ENCODE measurements at places on chromosomes 12 and 14. TPM values are rescaled to one million over a fixed set of nuclear protein-coding genes. Genes with fewer than 3 reads are reported as not detected.

DNA sequence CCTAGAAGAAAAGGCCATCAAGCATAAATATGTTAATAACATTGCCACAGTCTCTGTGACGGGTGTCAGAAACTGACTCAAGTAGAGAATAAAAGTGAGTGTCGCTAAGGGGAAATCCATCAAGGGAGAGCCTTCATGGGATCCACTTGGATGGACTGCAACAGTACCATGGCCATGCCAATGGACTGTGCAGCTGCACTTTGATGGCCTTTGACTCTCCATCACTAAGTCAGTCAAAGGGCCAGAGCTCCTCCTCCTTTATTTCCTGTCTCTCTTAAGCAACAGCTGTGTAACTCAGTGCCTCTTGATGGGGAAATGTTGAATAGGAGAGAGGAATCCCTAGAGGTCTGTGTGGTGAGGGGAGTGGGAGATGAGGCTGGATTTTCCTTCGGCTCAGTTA lies 335.2 kb downstream of the BMP4 start:
- no peak for DNase-seq

- no peak for DNase-seq
These were observed 4.5 kb downstream of the DYRK4 start for GRCh38 chr12:4566474-4566873.

DNA sequence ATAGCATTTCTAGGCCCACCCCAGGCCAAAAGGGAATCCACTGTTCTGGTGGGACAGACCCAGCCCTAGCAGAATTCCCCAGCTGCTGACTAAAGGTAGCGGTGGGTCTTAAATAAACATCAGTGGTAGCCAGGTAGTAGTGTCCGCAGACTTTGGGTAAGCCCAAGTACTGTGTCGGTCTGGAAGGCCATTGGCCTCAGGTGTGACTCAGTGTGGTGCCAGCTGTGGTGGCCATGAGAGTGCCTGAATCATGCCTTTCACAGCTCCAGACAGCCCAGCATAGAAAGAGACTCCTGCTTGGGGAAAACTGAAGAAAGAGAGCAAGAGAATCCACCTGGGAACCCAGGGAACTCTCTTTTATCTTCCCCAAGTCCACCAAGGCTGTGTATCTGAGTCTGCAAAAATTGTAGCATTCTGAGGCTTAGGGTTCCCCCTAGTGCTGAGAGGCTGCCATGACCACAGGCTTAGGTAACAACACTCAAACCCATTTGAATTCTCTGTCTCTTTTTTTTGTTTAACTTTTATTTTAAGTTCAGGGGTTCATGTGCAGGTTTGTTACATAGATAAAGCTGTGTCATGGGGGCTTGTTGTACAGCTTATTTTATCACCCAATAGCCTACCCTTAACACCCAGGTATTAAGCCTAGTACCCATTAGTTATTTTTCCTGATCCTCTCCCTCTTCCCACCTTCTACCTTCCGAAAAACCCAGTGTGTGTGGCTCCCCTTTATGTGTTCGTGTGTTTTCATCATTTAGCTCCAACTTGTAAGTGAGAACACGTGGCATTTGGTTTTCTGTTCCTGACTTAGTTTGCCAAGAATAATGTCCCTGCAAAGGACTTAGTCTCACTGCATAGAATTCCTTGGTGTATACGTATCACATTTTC lies 16.7 kb upstream of the CD163L1 start:
- DNase-seq: no peak

DNA sequence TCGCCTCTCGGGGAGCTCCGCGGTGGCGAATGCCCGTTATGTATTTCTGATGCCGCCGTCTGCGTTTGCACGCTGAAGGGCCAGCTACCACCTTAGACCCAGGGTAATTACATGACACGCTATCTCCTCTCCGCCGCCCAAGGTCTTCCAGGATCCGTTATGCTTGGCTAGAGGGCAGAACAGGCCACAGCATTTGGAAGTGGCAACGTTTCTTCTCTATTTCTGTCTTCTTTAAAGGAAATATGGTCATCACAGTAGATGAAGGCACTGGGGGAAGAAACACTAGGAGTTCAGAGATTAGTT lies 861 bp upstream of the MDGA2 start:
- no peak for DNase-seq

The TSPAN11 gene
- total RNA-seq: 0.93 TPM

- DNase-seq: no peak
These were observed 38.7 kb downstream of the KLC1 start for GRCh38 chr14:103667671-103668070.

DNA sequence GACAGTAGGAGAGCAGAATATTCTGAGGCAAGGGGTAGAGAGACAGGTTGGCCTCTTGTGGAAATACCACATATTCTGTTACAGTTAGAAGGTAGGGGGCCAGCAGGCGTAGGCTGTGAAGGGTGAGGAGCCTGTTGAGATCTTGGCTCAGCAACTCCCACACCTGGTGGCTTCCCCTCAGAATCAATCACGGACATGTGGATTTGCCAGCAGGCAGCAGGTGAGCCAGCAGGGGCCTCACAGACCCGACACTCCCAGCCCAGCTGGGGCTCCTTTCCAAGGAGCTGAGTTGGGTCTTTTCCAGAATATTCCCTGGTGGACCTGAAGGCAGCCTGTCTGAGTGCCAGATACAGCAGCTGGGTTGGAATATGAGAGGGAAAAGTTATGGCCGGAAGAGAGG lies 150.0 kb upstream of the CRY1 start:
- no peak for DNase-seq

The SOAT2 gene
- total RNA-seq: 0.25 TPM

DNA sequence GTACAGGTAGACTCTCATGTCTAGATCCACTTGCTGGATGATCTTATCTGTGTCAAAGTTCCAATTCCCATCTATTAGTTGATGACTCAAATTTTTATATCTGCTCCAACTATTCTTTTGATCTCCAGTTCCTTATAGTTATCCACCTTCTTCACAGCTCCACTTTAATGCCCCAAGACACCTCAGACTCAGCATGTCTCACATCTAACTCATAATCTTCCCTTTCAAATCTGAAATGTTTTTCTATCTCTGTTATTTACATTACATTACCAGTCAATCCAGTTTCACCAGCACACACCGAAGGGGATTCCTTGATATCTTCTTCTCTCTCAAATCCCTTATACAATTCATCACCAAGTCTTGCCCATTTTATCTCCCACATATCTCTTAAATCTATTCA lies 3.7 kb upstream of the METAP2 start:
- no peak for DNase-seq

DNA sequence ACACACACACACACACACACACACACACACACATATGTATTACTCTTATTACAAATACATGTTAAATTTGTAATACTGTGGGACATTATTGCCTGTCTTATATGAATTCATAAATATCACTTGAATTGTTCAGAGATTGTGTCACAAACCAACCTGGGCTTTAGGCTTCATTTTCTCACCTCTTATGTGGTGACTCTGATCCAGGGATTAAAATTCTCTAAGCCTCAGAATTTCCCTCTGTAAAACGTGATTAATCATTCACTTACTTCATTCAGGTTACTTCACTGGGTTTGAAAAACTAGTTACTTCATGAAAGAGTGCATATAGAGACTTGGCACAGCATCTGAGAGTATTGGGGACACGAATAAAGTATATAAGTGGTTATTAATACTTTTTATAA lies 240.3 kb upstream of the PDZRN4 start:
- no peak for DNase-seq

- DNase-seq: no peak
These were observed 44.5 kb downstream of the HECTD1 start for GRCh38 chr14:31162910-31163649.

GRCh38 chr14:69553252-69553651 lies 21.4 kb downstream of the CCDC177 start:
- DNase-seq: no peak

DNA sequence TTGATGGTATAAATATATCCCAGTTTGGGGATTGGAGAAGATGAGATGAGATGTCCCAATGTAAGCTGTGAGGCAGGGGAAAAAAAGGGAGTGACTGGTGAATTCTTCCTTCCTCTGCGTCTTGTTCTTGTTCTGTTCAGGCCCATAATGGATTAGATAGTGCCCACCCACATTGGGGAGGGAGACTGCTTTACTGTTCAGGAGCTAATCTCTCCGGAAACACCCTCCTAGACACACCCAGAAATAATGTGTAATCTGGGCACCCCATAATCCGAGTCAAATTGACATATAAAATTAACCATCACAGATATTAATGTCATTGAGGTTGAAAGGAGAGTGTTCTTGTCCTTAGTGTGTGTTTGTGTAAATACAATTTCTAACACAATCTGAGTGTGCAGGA lies 29.3 kb downstream of the ETV6 start:
- no peak for DNase-seq

The KIF26A gene
- total RNA-seq: 1.3 TPM

- no peak for DNase-seq
These were observed 108.7 kb downstream of the TTC8 start for GRCh38 chr14:88933191-88933590.

GRCh38 chr12:12221560-12221959 lies 45.3 kb downstream of the LRP6 start:
- no peak for DNase-seq

DNA sequence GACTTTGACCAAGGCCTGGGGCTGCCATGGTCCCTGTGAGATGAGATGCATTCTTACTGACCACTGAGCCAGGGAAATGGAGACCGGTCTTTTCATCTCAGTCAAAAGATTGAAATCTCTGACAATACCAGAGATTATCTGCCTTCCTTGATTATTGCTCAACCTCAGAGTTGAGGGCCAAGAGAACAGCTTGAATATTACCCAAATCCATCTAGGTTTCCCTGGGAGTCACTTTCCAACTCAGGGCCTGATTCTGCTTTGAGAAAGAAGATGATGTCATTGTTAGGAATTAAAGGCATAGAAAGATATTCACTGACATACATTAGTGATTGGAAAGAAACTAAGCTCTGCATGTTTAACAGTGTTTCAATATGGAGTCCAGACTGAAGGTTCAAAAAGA lies 515.9 kb upstream of the TBX3 start:
- DNase-seq: no peak

DNA sequence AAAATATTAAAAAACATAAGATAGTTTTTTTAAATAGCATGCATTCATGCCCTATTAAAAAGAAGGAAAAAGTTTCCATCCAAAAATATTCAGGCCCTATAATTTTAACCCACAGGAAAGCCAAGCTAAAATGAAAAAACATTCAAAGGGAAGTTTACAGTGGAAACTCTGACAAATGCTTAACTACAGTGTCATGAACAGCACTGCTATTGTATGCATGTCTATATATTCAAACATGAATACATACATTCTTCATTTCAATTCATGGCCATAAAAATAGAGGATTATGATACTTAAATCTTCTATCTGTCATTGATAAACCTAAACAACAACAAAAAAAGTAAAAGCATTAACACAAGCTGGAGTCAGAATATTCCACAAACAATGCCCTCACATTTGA lies 67.4 kb downstream of the PPP2R5E start:
- no peak for DNase-seq

GRCh38 chr12:6662602-6662905 lies 365 bp downstream of the ING4 start:
- no peak for DNase-seq

DNA sequence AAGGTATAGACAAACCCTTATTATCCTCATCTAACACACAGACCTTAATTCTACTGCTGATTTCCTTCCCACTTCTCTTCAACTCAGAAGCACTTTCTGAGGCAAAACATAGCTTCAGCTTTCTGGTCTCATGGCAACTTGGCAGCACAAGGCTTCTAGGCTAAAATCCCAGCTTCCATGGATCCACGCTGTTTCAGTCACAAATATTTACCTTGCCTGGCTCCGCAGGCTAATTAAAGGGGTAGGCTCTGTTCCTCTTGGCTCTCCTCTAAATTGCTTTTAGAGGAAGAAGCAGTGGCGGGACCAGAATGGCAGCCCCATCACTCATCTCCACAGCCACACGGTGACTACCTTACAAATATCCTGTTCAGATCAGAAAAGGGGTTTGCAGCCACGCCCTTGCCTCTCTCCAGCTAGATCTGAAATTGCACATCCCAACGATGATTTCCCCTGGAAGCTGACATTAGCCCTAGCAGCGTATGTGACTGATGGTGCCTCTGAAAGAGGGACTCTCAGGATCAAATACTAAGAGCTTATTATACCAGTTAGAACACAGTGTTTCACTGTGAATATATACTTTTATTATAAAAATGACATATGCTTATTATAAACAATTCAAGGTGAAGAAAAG lies 221.5 kb upstream of the NUDT4 start:
- peak; percentile 63 for DNase-seq

The LGR5 gene
- total RNA-seq: 0.13 TPM

DNA sequence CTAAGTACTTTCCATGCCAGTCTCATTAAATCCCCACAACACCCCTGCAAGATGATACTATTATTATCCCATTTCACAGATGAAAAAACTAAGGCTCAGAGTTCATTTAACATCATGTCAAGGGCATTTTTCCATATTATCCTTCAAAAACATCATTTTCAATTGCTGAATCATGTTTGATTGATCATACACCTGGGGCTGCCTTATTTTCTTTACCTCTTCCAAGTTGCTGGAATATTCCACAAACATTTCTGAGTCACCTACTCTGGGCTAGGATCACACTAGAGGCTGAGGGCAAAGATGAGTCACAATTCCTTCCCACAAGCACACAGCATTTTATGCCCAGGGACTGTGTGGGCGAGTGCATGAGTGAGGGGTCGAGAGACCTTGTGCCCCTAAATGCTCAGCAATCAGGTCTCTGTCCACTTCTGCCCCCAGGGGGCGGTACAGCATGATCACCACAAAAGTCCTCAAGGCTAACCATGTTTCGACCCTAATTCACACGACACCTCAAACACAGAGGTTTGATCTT lies 14.1 kb upstream of the TMEM119 start:
- DNase-seq: no peak

The TTC6 gene
- total RNA-seq: 5.0 TPM

DNA sequence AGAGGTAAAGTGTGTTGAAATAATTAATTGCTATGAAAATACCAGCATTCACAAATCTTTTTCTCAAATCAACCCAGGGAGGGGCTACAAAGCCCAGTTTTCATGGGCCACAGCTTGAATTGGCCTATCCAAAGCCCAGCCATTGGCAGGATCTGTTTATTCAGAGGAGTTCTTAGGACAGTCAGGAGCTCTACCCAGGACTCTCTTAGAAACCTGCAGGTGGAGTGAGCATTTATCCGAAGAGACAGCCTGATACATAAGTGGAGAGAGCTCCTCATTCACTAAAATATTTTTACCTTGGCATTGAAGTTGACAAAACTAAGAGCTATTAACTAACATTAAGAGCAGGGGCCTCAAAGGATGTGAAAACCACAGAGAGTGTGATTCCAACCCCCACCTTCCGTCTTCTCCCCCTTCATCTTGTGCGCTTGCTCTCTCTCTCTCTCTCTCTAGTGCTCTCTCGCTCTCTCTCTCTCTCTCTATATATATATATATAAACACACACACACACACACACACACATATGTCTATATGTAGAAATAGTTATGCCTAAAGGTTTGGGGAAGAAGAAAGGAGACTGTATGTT lies 315.5 kb downstream of the SNAPC1 start:
- DNase-seq: no peak

DNA sequence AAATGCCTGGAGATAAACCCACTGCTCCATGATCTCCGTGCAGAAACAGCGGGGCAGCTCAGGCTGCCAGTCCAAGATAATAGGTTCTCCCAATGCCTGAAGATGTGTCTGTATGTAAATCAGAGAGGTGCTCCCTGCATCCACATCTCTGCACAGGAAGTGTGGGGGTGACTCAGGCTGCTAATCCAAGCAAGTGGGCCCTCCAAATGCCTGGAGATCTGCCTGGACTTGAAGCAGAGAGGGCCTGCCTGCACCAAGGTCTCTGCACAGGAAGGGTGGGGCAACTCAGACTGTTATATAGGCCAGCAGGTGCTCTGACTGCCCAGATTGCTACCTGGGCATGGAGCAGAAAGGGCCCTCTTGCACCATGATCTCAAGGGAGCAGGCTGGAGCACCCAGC lies 504.7 kb downstream of the LRFN5 start:
- DNase-seq: no peak

The IL26 gene
- not detected for total RNA-seq

The ZDHHC22 gene
- not detected for total RNA-seq

The NXPH4 gene
- total RNA-seq: 0.13 TPM
